ENCODE measurements at places on chromosomes 4 and X.

DNA sequence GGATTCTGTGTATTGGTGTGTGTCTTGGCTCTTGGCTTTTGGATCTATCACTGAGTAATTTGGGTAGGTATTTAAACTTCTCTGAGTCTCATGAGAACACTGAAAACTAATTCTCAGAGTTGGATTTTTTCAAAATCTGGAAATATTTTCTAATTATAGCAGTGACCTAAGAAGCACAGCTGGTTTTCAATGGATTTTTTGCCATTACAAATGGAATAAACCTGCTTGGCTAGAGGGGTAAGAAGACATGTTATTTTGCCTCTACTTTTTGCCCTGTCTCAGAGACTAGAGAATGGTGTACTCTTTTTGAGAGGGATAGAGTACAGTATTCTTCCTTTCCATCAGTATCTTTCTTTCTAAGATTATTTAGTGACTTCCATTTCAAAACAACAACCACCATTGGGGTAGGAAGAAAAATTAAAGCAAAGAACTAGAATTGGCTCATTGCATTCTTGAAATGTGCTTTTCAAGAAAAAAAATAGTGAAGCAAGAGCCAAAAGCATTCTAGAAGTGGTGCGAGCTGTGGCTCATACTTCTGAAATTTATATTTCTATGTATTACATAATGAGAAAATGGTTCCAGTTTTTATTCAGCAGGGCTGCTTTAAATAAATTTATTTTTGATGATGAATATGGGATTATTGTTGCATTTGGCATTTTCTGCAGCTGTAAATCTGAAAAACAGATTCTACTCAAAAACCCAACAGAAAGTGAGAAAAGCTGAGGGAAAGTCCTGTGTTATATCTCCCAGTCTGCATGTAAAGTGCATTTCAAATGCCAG is 850.2 kb upstream of the SLIT2 start:
- DNase-seq, result no peak

DNA sequence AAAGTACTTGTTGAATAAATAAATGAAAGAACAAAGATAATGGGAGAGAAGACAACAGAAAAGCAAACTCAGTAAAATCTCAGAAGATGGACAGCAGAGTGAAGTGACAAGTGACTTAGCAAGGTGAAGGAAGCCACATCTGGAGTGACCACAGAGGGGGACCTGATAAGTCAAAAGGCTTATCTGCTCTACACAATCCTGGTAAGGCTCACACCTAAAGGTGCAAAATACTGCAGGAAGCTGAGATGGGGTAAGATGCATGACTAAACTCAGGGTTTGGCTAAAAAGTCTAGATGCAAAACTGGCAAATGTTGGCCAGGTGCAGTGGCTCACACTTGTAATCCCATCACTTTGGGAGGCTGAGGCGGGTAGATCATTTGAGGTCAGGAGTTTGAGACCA is 22.2 kb downstream of the TRMT2B start:
- no peak for DNase-seq

GRCh38 chr4:75678965-75679364 is 5.8 kb upstream of the G3BP2 start:
- no peak for DNase-seq

DNA sequence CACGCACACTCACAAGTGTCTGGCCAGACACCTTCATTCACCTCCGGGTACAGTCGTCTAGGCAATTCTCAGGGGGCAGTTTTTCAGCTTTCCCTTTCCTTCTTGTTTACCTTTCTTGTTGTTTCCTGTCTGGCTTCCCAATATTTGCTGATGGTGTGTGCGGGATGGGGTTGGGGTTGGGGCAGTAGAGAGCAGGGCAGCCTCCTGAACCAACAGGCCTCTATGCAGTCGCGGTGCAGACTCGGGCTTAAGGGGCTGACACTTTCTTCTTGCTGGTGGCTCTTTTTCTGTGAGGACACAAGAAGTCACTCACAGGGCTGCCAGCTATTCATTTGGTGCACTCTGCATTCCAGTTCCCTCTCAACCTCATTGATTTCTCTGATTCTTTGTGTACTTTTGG is 56.4 kb downstream of the NBDY start:
- DNase-seq, result no peak

Data from liver (tissue), 10 donors.